ENCODE measurements at places on chromosomes 16 and 17. TPM values are rescaled to one million over a fixed set of nuclear protein-coding genes. Genes with fewer than 3 reads are reported as not detected.
A peak's percentile ranks its signal among the peaks of the same experiment; 100 is the strongest.

Gene CPNE7
- 7.5 TPM for total RNA-seq

GRCh38 chr17:82492643-82493225 is 26.8 kb upstream of the FOXK2 start:
- peaks cover 15% of the 10 kb centered on the region for H3K4me1 ChIP-seq
- H3K4me3 ChIP-seq, result no peak overlapping the region
- no peaks in the 10 kb centered on the region for H3K36me3 ChIP-seq
- peak; percentile 71 for DNase-seq
- no peaks in the 10 kb centered on the region for H3K27me3 ChIP-seq

Gene PABPN1L
- total RNA-seq, result not detected

Gene DNAI2
- not detected for total RNA-seq

DNA sequence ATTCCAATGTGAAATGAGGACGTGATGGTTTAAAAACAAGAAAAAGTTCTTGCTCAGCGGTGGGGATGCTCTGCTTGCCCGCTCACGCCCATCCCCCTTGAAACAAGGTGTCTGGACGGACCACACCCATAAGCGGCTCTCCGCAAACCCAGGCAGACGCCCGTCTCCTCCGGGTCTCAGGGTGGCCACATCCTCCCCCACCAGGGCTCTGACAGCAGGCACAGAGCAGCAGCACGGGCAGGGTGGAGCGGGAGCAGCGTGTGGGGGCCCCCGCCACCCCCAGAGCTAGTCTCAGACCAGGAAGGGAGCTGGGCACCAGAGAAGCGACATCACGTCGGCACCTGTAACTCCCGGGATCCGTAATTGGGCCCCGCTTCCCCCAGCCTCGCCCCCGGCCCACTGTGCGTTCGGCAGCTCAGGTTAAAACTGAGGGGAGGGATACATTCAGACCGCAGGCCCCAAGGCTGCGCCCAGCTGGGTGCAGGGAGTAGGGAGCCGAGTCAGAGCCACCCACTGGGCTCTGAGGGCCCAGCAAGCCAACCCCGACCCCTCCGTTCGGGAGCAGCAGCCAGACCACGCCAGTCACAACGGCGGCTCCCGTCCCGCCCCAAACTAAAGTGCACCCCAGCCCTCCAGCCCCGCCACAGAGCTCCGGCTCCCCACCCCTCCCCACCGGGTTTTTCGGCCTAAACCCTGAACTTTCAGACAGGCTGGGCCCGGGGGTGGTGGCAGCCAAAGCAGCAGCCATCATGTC is 22.0 kb downstream of the CLUH start:
- H3K27ac ChIP-seq, result no peak overlapping the region
- H3K36me3 ChIP-seq, result no peaks in the 10 kb centered on the region
- no peaks in the 10 kb centered on the region for H3K27me3 ChIP-seq
- H3K4me3 ChIP-seq, result no peak overlapping the region
- DNase-seq, result no peak
- peaks cover 7% of the 10 kb centered on the region for H3K4me1 ChIP-seq

Measured in astrocyte (in vitro differentiated cells and primary cell).